ENCODE measurements at places on chromosomes 11 and 22.

DNA sequence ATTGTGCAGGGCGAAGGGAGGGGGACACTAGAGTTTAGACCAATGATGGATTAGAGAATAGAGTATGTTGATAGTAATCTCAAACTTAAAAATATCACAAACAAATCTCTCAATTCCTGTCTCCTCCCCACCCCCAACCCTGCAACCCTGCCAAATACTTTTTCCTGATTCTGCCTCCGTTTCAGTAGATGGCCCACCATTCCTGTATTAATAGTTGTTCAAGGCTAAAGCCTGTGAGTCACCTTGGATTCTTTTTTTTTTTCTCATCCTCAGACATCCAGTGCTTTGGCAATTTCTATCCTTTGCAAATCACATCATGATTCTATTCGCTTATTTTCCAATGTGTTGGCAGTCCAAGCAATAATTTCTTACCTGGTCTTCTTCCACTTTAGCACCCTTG is 207.9 kb downstream of the DYNC2H1 start:
- DNase-seq, result no peak

DNA sequence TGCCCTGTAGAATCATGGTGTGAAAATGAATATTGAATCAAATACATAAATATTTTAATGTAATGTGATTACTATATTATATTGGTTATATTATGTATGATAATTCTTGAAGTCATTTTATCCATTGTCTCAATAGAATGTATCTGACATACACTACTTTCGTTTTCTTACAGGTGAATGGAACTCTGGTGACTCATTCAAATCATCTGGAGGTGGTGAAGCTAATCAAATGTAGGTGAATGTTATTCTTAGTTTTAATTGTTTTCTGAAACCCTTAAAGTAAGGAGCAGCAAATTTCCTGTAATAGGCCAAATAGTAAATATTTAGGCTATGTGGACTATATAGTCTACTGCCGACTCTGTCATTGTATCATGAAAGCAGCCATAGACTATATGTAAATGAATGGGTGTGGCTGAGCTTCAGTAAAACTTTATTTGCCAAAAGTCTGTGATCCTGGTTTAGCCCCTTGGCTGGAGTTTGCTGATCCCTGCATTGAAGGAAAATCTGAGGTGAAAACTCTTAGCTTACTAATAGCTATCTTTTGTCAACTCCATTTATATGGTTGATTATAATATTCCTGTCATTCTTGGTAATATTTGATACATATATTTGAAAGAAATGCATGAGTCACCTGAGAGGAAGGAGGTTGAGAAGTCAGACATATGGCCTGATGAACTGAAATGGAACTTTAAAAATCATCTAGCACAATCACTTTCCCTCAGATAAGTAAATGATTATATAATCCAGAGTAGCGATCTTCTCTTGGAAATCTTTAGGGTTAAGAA is 87.2 kb upstream of the GRIK4 start:
- DNase-seq, result no peak

DNA sequence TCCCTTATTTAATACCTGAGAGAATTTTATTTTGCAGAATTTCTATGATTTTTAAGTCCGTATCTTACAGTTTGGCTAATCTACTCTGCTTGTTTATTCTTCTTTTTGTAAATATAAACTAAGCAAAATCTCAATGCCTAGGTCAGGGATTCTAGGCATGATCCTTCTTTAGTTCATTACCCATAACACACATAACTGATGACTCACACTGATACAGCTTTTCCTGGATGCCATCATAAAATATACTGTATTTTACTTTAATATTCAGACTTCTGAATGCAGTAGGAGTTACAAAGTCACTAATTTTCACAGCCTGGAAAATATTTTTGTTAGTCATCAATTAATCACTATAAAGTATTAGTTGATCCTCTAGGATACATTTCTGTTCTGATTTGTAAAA is 898.2 kb upstream of the RAG2 start:
- DNase-seq, result no peak

- DNase-seq, result no peak
Observed at GRCh38 chr22:50438305-50439275, 36.2 kb downstream of the SBF1 start.

DNA sequence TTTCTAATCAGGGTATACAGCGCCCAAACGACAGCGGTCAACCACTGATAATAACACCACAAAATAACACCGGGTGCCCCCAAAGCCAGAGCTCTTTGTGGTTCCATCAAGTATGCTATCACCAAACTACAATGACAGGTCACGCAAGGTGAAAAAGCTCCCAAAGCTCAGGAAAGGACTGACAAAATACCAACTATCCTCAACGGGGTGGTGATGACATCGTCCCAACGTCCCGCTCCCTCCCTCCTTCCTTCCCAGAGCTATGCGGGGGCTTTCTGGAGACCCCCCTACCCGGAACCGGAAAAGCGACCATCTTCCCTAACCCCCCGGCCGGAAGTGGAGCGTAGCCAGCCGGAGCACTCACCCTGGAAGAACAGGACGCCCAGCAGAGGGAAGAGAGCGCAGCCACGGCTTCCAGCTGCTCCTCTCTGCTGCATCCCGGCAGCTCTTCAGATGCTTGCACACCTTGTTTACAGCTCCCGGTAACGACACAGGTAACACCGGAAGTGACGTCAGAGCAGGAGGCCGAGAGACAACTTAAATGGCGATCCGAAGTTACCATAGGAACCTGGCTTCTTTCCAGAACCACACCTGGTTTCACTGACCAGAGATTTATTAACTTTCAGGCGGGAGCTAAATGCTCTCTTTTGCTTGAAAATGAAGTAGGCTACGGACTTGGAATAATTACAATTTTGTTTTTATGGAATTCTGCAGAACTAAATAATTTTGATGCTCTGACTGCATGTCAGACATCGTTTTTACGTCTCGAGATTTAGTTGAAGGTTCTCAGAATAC is at the start of gene MPZL3:
Gene MPZL3, minus strand, starts transcription at position 508 of the 795 bp plus-strand sequence. Its CDS starts 71 bp downstream, at position 437.
- DNase-seq, result peak; percentile 92

- no peak for DNase-seq
Observed at GRCh38 chr11:119305556-119306372, 11.2 kb downstream of the MCAM start.

DNA sequence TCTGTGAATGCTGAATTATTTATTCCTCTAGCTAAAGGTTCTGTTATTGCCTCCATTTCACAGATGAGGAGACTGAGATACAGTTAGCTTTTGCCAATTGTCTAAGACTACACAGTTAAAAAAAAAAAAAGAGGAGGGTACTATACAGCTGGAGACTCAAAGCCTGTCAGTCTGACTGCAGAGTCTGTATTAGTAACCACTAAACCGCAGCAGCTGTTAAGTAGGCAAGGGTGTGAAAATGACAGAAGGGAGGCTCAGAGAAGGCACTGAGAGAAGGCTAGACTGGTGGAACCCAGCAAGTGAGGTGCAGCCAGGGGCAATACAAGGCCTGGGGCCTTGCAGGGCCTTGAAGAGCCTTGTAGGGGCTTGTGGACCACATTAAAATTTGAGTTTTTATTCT is 181.2 kb downstream of the CSNK2A3 start:
- DNase-seq, result peak; percentile 62

GRCh38 chr11:23727387-23727786 is 769.5 kb upstream of the LUZP2 start:
- no peak for DNase-seq

DNA sequence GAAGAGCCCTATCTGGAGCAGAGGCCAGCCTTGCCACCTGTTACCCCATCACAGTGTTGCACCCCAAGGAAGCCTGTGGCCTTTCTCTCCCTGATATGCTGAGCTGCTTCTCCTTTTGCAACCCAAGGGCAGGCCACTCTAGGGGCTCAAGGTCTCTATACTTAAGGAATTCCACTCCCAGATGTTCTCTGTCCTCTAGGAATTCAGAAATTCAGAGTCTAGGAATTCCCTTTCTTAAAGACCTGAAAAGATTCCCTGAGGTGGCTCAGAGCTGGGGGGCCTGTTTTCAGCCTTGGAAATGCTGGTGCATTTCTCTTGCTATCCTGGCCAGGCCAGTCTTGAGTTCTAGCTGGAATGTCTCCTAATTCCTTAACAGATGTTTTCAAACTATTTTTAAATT is 68.0 kb upstream of the OLFML1 start:
- no peak for DNase-seq

DNA sequence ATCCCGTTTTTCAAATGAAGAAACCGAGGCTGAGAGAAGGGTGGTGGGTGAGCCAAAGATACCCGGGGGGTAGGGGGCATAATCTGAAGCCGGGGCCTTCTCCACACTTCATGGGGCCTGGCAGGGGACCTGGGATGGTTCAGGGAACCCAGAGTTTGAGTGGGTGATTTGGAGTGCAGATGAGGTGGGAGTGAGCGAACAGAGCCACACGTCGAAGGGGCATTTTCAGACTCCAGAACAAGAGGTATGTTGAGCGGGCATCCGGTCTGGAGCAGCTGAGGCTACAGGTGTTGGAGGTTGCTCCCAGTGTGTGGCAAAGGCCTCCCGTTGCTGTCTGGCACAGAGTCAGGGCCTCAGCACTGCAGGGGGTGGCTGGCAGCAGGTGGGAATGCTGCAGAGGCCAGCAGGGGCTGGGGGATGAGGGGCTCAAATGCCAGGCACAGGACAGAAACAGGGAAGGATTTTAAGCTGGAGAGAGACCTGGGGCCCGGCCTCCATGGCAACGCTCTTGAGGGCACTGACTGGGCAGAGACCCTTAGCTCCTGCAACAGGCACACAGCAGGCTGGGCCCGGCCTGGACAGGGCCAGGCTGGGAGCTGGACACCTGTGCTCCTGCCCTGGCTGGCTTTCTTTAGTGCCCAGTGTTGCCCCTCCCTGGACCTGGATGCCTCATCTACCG is 46.2 kb downstream of the WNT11 start:
- DNase-seq, result no peak

- no peak for DNase-seq
Observed at GRCh38 chr11:86624366-86624765, 48.0 kb downstream of the ME3 start.

- DNase-seq, result peak; percentile 21
Observed at GRCh38 chr11:114102993-114103896, 43.7 kb downstream of the ZBTB16 start.

- no peak for DNase-seq
Observed at GRCh38 chr11:83693306-83693992, 407.3 kb upstream of the CCDC90B start.

DNA sequence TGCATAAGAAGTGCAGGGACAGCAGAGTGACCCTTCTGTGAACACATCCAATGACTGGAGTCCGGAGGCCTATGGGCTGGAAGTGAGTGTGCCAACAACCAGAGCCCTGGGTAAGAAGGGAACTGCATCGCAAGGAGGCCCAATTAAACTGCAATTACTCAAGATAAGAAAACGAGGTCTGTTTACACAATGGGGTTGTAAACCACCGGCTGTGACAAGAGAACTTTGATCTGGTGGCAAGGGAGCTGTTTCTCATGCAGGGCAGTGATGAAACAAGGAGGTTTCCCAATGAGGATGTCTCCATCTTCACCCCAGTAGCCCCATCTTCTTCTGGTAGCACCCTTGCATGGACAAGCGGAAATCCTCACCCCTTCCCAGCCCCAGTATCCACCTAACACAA is 21.5 kb downstream of the ETS1 start:
- no peak for DNase-seq

DNA sequence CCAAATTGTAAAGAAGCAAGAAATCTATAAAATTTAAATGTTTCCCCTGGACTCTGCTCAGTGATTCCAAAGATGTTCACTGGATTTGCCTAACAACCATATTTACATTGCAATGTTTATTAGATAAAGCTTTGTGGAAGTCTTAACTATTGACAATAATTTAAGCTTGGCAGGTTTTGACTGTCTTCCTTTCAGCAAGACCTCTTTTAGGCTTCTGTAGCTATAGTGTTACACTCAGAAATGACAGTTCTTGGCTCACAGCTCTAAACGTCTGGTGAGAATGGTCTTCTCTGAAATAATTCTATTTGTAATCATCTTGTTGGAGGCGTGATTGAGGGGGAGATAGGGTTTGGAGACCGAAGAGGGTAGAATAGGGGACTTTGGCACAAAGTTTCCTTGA is 44.8 kb upstream of the CRTAM start:
- DNase-seq, result no peak

DNA sequence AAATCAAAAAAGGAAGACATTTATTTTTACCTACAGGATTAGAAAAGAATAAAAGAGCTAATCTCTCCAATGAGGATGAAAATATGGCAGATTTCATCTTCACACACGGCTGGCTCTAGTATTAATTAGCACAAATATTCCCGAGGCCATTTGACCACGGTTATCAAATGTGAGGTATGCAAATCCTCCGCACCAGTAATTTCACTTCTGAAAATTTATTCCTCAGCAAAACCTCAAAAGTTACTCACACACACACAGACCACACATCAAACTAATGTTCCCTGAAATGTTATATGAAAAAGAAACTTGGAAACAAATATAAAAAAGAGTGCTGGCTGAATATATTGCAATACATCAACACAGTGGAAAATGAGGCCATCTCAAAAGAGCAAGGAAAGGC is 32.8 kb downstream of the CELSR1 start:
- no peak for DNase-seq

DNA sequence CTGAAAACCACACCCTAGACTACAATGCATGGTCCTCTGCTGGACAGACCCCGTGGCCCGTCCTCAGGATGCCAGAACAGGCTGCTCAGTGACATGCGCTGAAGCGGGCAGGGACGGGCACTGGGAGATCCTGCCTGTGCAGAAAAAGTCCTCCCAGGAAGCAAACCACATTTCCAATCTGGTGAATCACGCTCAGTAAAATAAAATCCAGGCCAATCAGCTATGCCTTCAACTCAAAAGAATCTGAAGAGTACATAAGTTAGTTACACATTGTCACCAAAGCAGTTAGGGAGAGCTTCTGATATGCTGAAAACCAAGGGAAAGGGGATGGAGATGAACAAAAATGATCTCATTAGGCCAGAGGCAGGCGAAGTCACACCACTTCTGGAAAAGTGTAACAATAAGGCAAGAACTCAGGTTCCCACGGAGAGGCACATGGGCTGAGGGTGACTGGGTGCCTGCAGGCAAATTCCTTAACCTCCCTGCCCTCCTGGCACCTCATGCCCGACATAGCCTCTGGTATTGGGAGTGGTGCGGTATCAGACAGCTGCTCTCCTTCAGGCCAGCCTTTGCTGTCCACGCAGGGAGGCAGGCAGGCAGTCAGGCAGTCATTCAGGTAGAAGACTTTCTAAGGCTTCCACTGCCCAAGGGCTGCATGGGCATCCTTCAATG is 66.4 kb downstream of the APOL5 start:
- DNase-seq, result no peak

DNA sequence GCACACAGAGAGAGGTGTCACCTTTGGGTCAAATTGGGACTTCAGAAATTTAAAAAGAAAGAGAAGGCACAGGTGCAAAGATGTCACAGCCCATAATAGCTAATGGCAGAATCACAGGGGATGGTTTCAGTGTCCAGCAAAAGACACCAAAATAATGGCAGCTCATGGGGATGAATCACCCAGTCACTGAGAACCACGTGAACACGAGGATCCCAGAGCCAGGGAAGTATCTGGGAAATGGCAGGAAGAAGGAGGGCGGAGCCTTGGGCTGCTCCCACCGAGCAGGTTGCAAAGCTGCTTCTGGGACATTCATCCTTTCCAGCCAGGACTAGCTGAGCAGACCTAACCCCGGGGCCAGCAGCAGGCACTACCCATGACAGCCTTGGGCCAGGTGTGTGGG is 45.6 kb downstream of the TRMU start:
- no peak for DNase-seq

- DNase-seq, result no peak
Observed at GRCh38 chr11:65152122-65152521, 17.8 kb upstream of the SYVN1 start.

GRCh38 chr22:49015993-49016908 is 811.4 kb downstream of the BRD1 start:
- no peak for DNase-seq

Measured in activated CD8-positive, alpha-beta T cell treated with anti-CD3 and anti-CD28 coated beads for 36 hours (primary cell).